H1 (cell line): ENCODE measurements at places on chromosomes 13 and 19.

DNA sequence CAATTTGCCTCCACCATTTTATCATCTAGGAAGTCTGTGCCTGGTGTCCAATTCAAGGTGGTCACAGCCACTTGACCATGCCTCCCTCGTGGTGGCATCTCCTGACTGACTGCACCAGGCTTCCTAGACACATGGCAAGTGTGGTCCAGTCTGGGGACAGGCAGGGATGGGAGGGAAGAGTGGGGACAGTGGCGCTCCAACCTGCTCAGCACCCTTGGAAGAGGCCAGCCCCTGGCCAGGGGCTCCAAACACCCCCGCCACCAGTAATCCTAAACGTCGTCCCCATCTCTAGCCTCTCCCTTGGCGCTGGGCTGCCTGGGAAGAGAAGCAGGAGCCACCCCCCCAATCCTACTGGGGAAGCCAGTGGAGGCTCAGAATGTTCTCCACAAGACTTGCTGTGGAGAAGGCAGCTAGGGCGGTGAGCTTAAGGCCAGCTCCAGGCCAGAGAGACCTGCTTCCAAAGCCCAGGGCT is 2.7 kb downstream of the RPL36 start:
- DNase-seq: no peak

- no peak for DNase-seq
These were observed 34.8 kb upstream of the NDFIP2 start for GRCh38 chr13:79445968-79446645.

GRCh38 chr19:40600570-40601133 is 517 bp upstream of the LTBP4 start:
- no peak for DNase-seq

GRCh38 chr13:82976499-82976898 is 905.8 kb downstream of the SLITRK1 start:
- DNase-seq: no peak

DNA sequence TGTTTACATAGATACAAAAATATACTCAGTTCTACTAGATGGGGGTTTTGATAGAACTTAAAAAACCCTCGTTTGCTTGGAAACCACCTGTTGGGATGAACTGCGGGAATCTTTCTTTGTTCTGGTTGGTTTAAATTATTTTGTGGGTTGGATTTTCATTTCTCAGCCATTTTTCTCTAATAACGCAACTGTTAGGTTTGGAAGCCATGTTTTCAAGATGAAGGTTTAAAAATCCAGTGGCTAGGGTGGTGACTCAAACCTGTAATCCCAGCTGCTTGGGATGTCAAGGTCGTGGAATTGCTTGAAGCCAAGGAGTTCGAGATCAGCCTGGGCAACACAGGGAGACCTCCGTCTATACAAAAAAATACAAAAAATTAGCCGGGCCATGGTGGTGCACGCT is 1.6 kb downstream of the URI1 start:
- no peak for DNase-seq

DNA sequence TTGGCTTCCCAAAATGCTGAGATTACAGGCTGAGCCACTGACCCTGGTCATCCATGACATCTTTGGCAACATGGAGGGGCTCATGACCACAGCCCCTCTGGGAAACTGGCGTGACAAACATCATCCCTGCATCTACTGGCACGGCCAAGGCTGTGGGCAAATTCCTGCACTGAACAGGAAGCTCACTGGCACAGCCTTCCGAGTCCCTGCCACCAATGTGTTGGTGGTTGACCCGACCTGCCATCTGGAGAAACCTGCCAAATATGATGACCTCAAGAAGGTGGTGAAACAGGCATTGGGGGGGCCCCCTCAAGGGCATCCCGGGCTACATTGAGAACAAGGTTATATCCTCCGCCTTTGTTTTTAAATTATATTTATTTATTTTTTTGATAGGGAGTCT is 8.9 kb upstream of the ACP5 start:
- no peak for DNase-seq

DNA sequence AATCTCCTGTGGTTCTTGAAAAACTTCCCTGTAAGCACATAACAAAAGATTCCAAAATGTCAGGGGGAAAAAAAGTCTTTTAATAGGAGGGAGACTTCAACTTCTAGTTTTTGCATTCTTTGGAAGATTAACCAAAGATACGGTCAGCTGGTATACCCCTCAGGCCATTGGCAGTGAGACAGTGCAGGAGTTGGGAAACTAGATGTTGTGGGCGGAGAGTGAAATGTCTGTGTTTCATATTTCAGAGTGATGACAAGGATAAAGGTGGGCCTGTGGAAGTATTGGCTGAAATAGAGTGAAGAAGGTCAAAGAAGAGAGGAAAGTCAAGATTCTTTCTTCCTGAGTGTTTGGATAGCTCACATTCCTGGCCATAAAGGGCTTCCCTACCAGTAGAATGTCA is 40.8 kb downstream of the CYP2B6 start:
- DNase-seq: no peak

DNA sequence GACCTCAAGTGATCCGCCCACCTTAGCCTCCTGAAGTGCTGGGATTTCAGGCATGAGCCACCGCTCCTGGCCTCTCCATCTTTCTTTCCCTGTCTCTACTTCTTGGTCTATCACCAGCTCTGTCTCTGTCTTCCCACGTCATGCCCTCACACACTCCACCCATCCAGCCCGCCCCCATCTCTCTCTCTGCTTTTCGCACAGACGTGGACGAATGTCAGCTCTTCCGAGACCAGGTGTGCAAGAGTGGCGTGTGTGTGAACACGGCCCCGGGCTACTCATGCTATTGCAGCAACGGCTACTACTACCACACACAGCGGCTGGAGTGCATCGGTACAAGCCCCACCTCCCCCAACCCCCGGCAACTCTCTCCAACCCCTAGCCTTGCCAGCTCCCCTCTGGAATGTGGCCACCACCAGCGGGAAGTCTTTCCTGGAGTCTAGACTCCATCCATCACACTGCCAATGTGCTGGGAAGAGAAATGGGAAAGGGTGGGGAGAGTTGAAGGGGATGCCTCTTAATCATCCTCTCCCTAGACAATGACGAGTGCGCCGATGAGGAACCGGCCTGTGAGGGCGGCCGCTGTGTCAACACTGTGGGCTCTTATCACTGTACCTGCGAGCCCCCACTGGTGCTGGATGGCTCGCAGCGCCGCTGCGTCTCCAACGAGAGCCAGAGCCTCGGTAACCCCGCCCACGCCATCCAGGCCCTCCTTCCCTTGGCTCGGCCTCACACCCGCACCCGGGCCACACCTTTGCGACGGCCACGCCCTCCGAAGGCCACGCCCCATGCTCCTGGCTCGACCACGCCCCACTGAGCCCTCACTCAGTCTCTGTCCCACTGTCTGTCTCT is 22.5 kb downstream of the LTBP4 start:
- DNase-seq: peak; percentile 100

DNA sequence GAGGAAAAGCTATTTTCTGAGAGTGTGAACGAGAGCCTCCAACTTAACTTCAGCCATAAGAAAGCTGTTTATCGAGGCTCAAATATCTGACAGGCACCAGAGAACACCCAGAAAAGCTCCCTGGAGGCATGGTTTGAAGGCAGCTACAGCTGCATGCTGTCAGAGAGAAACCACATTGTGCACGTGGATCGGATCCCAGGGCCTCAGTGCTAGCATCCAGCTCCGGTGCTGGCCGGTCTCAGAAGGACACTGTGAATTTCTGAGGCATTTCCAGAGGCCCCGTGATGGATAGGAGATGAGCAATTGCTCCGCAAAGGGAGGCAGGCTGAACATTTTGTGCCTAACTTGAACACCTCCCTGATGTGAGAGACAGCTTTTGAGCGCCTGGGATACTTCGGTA is 315.7 kb downstream of the FGF9 start:
- DNase-seq: no peak

GRCh38 chr13:108895220-108895704 is 265.9 kb downstream of the MYO16 start:
- no peak for DNase-seq
